GM23338 (cell line): ENCODE measurements at places on chromosomes 6 and 20. TPM values are rescaled to one million over a fixed set of nuclear protein-coding genes. Genes with fewer than 3 reads are reported as not detected.

DNA sequence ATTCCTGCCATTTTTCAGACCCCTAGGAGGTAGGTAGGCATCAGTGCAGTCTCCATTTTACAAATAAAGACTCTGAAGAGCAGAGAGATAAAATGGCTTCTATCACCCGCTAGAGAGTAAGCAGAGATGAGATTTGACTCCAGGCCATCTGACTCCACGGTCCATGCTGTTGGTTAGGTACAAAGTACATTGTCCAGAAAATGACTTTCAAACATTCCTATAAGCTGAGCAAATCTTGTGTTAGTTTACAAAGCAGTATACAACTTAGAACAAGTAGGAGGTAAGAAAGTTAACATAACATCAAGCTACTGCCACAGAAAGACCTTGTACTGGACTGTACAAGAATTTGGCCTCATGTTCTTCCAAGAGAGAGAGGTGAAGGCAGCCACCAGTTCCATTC is 14.9 kb downstream of the BTN1A1 start:
- no peak for DNase-seq

DNA sequence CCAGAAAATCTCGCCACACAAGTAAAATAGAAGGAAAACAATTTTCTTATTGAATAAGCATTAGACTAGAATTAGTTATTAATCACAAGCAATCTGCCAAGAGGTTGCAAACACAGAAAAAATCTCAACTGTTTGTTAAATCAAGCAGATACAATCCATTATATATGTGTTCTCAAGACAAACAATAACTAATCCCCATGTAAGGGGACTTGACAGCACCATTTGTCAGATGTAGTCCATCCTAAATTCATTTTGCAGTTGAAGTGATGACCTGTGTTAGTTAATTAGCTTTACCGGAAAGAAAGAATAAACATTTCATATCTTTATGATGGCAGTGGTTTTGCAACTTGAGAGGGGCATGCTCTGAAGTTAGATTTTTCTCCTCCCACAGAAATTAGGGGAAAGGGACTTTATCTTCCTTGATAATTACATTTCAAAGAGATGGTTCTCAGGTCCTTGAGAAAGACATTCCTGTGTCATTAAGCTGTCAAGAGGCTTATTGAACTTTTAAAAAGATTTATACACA is 1588.0 kb downstream of the GRIK2 start:
- no peak for DNase-seq

The CLVS2 gene
- total RNA-seq, result 0.27 and 0.66 TPM in 2 replicates

GRCh38 chr6:157019733-157020132 is 242.6 kb downstream of the ARID1B start:
- DNase-seq, result no peak

- DNase-seq, result no peak
These were observed 148.1 kb upstream of the UST start for GRCh38 chr6:148598724-148599123.

GRCh38 chr6:106973836-106974335 is 643 bp downstream of the CD24 start:
- peak; percentile 32 for DNase-seq

GRCh38 chr20:34874094-34874654 is 1.5 kb upstream of the GGT7 start:
- peak; percentile 93 for DNase-seq

GRCh38 chr6:112488238-112488637 is 141.1 kb downstream of the RFPL4B start:
- no peak for DNase-seq
